ENCODE measurements at places on chromosomes 5 and 9. TPM values are rescaled to one million over a fixed set of nuclear protein-coding genes. Genes with fewer than 3 reads are reported as not detected.

DNA sequence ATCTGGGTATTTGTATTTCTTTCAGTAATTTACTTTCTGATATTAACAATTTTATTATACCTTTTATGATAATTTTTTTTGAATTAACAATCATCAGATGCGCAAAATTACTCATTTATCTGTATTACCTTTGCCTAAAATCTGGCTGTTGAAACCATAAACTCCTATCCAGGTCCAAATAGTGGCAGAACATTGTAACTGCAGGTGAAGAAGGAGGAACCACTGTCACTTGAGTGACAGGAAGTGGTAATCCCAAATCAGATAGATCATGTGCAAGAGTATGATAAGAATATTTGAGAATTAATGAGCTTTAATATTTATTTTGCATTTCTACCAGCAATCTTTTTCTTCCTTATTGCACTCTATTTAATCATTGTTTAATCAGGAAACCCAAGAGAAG is 139.3 kb upstream of the TLE4 start:
- no peak for DNase-seq
- H3K4me3 ChIP-seq: no peak overlapping the region
- H3K27ac ChIP-seq: no peak overlapping the region
- peaks cover 11% of the 10 kb centered on the region for H3K4me1 ChIP-seq
- H3K27me3 ChIP-seq: no peaks in the 10 kb centered on the region

DNA sequence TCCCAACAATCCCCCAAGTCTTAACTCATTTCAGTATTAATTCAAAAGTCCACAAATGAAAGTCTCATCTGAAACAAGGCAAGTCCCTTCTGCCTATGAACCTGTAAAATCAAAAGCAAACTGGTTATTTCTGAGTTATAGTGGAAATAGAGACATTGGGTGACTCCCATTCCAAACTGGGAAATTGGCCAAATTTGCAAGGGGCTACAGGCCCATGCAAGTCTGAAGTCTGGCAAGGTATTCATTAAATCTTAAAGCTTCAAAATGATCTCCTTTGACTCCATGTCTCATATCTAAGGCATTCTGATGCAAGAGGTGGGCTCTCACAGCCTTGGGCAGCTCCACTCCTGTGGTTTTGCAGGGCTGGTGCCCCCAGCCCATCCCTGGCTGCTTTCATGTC is 167.9 kb downstream of the HTR1A start:
- no peaks in the 10 kb centered on the region for H3K4me1 ChIP-seq
- H3K27me3 ChIP-seq: no peaks in the 10 kb centered on the region
- H3K4me3 ChIP-seq: no peak overlapping the region
- no peaks in the 10 kb centered on the region for H3K36me3 ChIP-seq
- H3K27ac ChIP-seq: no peak overlapping the region

DNA sequence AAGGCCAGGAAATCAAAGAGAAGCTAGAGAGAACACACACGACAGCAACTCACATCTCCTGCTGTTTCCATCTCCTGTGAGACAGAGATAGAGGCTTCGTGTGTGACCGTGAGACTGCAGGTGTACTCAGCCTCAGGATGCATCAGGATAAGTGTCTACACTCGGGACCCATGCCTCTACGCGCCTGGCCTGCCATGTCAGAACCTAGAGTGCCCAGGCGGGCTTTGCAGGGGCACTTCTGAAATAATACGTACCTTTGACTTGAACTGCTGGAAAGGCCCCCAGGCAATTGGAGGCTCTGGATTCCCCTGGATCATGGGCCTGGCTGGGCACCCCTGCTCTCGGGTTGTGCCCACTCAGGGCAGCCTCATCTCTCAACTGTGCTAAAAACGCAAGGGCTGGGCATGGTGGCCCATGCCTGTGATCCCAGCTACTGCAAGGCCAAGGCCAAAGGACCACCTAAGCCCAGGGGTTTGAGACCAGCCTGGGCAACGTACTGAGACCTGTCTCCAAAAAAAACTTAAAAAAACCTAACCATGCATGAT is 13.0 kb downstream of the CLPTM1L start:
- peaks cover 31% of the 10 kb centered on the region for H3K36me3 ChIP-seq
- H3K4me3 ChIP-seq: no peak overlapping the region
- no peak for DNase-seq
- peaks cover 16% of the 10 kb centered on the region for H3K4me1 ChIP-seq
- no peaks in the 10 kb centered on the region for H3K27me3 ChIP-seq

- no peaks in the 10 kb centered on the region for H3K27me3 ChIP-seq
- H3K4me1 ChIP-seq: peaks cover 15% of the 10 kb centered on the region
- no peak for DNase-seq
- peaks cover 18% of the 10 kb centered on the region for H3K36me3 ChIP-seq
Measured at GRCh38 chr5:132274050-132274792, 16.7 kb downstream of the PDLIM4 start.

Gene PCDHAC2
- total RNA-seq: 2.3 TPM

DNA sequence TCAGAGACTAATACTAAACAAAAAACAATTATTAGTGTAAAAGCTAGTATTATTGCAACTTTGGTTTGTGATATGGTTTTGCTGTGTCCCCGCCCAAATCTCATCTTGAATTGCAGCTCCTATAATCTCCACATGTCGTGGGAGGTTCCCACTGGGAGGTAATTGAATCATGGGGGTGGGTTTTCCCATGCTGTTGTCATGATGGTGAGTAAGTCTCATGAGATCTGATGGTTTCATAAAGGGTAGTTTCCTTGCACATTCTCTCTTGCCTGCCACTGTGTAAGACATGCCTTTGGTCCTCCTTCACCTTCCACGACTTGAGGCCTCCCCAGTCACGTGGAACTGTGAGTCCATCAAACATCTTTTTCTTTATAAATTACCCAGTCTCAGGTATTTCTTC is 325.9 kb upstream of the DAB2 start:
- H3K4me3 ChIP-seq: no peak overlapping the region
- H3K4me1 ChIP-seq: peaks cover 19% of the 10 kb centered on the region

Gene TSLP
- total RNA-seq: not detected
